ENCODE measurements at places on chromosomes 4 and X. TPM values are rescaled to one million over a fixed set of nuclear protein-coding genes. Genes with fewer than 3 reads are reported as not detected.

GRCh38 chr4:41418444-41418843 is 119.5 kb upstream of the LIMCH1 start:
- no peak for DNase-seq

DNA sequence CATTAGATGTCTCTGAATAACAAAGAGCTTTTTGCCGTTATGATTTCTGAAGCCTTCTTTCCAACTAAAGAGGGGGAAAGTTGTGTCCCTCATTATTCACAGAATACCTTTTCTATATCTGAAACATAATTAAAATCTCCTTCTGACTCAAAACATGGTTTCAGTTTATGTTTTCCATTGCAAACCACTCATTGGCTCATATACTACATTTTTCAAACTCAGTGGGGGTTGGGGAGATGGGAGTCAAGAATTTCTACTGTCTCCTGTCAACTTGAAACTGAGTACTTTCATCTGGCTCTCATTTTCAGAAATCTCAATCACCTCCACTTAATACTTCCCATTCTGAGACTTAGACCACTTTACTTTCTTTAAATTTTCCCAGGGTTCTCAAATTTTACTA is 1839.5 kb upstream of the PCDH10 start:
- no peak for DNase-seq

DNA sequence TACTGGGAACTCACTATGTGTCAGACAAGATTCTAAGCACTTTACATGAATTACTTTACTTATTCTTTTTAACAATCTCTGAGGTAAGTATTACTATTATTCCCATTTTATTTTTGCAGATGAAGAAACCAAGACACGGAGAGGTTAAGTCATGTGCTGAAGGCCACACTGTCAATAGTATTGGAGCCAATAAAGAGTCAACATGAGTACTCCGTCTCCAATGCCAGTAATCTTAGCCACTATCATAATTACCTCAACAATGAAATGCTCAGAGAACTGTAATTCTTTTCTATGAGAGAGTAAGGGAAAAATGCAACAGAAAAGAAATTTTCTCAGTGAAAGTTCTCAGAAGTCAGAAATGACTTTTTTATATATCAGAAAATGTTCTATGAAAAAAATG is 12.7 kb downstream of the EGF start:
- no peak for DNase-seq

- no peak for DNase-seq
Observed at GRCh38 chrX:39592776-39593175, 505.0 kb downstream of the BCOR start.

GRCh38 chrX:136812286-136812685 is 31.6 kb upstream of the ARHGEF6 start:
- DNase-seq = no peak

- DNase-seq = no peak
Observed at GRCh38 chrX:41722816-41723618, 964 bp upstream of the GPR82 start.

DNA sequence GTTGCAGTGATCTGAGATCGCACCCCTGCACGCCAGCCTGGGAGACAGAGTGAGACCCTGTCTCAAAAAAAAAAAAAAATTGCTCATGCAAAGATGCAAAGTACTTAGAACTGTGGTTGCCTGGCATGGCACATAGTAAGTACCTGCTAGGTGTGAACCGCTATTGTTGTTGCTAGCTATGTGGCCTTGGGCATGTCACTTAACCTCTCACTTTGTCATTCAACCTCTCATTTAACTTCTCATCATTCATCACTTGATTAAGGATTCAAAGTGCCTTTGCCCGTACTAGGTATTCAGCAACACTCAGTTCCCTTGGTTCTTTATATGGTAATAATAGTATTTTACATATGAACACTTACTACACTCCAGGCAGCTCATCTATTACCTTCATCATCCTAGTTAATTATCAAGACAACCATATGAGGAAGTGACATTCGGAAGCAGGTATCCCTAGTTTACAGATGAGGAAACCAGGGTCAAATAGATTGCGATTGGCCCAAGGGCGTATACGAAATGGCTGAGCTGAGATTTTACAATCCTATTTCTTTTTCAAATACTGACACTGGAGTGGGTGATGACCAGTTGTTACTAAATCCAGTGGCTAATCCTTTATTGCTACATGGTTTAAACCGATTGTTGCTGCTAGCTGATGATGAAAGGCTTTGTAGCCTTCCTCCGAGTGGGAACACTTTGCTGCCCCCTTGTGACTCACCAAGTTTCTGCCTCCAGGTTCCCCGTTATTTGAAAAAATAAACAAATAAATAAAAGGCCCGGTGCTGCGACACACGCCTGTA is 28.8 kb upstream of the SOWAHD start:
- peak; percentile 76 for DNase-seq

GRCh38 chr4:5435201-5435600 is 273.2 kb downstream of the EVC2 start:
- no peak for DNase-seq

DNA sequence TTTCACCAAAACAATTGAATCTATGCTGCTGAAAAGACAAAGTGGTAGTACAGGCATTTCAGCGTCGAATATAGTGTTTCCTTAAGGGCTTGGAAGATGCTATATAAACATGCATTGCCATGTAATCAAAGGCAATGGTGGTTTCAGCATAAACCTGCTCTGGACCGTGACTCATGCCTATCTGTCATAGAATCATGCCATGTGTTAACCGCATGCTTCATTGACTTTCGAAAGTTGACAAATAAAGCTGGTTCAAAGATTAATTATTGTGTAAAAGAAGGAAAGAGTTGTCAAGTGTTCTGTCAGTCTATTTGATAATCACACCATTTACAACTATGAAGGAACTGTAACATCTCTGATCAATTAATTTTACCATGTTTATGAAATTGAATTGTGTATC is 83.2 kb downstream of the FUNDC1 start:
- no peak for DNase-seq

GRCh38 chr4:10245751-10246150 is 129.2 kb upstream of the WDR1 start:
- DNase-seq = no peak

GRCh38 chr4:76957004-76957738 is 7.6 kb downstream of the SEPTIN11 start:
- DNase-seq = no peak

- DNase-seq = no peak
Observed at GRCh38 chr4:14529653-14530052, 472.6 kb upstream of the CPEB2 start.

GRCh38 chrX:94576367-94577004 is 902.5 kb downstream of the FAM133A start:
- no peak for DNase-seq

GRCh38 chrX:91137883-91138282 is 296.8 kb upstream of the PABPC5 start:
- no peak for DNase-seq

- no peak for DNase-seq
Observed at GRCh38 chrX:56789518-56790070, 60.6 kb downstream of the NBDY start.

DNA sequence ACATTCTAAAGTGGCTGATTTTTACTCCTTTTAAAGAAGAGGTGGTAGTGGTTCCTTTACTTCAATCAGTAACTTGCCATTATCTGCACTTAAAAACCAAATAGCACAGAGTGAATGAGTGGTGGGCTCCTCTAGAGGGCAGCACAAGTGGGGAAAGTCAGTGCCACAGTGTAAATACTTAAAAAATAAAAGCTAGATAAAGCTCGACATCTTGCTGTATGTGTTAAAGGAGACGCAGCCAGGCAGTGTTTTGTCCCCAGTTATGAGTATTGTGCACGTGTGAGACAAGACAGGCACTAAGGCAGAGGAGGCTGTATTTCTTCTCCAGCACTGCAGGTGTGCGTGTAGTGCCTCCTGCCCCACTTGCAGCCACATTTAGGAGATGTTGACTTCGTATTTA is 24.6 kb downstream of the NAP1L5 start:
- no peak for DNase-seq

GRCh38 chr4:106287353-106287969 is 28.5 kb downstream of the TBCK start:
- no peak for DNase-seq

GRCh38 chrX:71941776-71942175 is 31.1 kb downstream of the NHSL2 start:
- no peak for DNase-seq

DNA sequence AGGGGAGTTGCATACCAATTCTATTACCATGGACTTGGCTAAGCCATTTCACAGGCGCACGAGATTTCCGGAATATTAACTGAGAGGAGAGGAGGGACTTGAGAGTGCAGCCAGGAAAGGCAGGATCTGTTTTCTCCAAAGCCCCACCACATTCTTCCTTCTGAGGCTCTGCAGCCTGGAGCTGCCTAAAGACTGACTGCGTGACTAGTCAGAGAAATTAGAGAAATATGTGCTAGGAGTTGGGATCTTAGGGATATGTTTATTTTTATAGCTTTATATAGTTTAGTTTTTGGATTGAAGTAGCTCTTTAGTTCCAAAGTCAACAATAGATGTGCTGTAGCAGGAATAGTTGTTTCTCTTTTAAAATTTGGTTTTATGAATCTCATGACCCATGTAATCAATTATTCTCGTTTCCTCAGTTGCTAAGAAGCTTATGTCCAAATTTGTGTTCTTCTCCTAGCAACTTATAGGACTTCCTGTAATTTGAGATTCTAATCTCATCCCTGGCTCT is 300.1 kb upstream of the DDX53 start:
- no peak for DNase-seq

- DNase-seq = no peak
Observed at GRCh38 chrX:35023683-35024082, 81.1 kb downstream of the FAM47B start.

TMSB4X gene
- 3,911 TPM for total RNA-seq

SYN1 gene
- total RNA-seq = 1.5 TPM

RASGEF1B gene
- 77.9 TPM for total RNA-seq

GATB gene
- total RNA-seq = 10.5 TPM

GAB3 gene
- total RNA-seq = 6.3 TPM

HSFX3 gene
- total RNA-seq = not detected

GASK1B gene
- 2.3 TPM for total RNA-seq

SH3RF1 gene
- 3.8 TPM for total RNA-seq

SUPT20HL1 gene
- total RNA-seq = not detected

All from naive thymus-derived CD4-positive, alpha-beta T cell (primary cell).